ENCODE measurements at places on chromosomes 4 and X.

DNA sequence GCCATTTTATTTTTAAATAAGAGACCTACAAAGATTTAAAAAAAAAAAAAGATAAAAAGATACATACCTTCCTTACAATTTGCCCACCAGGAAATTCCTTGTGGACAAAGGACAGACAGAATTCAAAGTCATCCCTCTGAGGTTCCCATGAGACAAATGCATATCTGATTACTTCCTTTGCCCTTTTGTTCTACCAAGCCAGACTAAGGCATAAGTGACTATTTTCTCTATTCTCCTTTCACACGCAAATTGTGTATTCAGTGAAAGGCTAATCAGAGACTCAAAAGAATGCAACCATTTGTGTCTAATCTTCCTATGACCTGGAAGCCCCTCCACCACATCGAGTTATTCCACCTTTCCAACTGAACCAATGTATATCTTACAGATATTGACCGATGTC is 691.7 kb downstream of the FAM133A start:
- no peak for DNase-seq

GRCh38 chr4:2350982-2351381 is 67.5 kb downstream of the ZFYVE28 start:
- DNase-seq, result no peak

- DNase-seq, result no peak
Measured at GRCh38 chr4:168633496-168633895, 136.6 kb downstream of the PALLD start.

- DNase-seq, result no peak
Measured at GRCh38 chr4:54626113-54626512, 31.6 kb upstream of the KIT start.

DNA sequence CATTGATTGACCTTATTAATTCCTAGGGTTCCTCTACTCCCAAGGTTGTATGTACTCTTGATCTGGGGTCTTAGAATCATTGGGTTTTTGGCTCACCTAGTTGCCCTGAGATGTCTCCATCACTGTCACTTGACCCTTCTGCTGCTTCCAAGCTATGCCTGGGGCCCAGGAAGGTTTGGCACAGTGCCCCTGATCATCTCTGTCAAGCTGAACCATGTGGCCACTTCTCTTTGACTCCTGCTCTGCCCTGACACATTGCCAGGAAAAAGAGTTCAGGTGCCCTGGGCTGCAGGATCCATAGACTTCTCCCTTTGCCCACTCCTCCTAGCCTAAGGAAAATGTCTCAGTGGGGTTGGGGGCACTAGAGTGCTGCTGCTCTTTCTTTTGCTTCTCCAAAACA is 3.9 kb upstream of the CHST7 start:
- DNase-seq, result no peak

DNA sequence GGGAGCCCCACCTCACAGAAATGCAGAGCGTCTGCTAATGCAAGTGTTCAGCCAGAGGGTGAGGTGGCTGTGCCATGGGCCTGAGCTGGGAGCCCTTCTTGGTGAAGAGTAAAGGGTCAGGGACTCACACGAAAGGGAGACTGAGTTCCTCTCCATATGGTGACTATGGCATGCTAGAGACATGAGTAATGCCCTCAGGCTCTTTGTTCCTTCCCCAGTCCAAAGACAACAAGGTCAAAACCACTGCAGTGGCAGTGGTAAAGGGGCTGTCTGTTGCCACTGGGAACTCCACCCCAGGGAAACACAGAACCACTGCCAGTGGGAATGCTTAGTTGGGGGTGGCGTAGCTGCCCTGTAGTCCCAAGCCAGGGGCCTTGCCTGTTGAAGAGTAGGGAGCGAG is 22.4 kb downstream of the RAB40AL start:
- DNase-seq, result no peak

DNA sequence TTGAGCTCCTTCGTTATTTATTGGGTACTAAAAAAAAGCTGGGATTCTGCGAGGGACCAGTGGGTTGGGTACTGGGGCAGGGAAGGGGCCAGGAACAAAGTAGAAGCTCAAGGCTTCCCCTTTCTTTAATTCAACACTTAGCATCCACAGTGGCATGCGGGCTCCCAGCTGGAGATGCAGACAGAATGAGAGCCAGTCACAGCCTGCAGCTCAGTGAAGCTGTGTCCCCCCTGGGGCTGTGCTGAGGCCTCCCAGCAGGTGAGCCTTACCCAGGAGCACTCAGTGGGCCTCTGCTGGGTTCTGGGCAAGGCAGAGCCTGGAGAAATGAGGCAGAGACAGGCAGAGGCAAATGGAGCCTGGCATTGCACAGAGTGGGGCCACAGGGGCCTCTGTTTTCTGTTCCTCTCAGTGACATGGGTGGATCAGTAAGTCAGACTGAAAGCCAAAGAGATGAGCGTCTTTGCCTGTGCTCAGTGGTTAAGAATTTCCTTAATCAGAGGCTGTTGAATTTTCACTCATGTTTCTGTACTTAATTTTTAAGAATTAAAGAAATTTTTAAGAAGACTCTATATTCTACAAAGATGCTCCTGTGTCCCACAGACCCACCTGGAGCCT is 181.4 kb upstream of the RBPJ start:
- DNase-seq, result no peak

GRCh38 chr4:3399277-3400194 is 42.2 kb upstream of the HGFAC start:
- no peak for DNase-seq

GRCh38 chr4:147560625-147561024 is 56.6 kb upstream of the TMEM184C start:
- no peak for DNase-seq

- no peak for DNase-seq
Measured at GRCh38 chr4:9926586-9926985, 94.7 kb downstream of the SLC2A9 start.

GRCh38 chr4:139633661-139634060 is 32.0 kb upstream of the MGST2 start:
- DNase-seq, result no peak

- no peak for DNase-seq
Measured at GRCh38 chr4:11326021-11326420, 102.7 kb downstream of the HS3ST1 start.

DNA sequence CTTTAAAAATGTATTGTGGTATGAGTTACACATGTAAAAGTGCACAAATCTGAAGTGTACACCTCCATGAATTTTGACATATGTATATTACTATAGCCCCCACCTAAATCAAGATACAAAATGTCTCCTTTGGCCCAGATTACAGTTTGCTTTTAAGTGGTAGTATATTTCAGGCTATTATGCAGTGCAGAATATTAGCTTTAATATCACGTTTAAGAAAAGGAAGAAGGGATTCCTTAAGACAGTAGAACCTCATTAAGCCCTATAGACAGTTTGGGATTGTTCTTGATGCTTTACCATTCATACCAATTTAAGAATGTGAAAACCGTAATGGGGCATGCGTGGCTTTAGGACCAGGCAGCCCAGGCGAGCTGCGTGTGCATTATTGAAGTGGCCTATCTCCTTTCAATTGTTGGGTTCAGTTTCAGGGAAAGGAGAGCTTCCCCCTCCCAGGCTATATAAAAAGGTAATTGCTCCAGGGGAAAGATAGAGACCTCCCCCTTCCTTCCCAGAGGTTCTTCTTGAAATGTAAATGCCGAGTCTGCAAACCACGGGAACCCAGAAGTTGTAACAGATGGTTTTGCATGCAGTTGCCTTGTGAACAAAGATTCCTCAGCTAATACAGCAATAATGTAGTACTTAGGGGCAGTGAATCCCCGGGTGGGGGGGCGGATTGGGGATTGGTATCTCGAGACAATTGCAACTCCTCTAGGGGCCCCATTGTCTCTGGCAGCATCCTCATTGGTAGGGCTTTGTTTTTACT is 106.1 kb downstream of the UCHL1 start:
- DNase-seq, result no peak

DNA sequence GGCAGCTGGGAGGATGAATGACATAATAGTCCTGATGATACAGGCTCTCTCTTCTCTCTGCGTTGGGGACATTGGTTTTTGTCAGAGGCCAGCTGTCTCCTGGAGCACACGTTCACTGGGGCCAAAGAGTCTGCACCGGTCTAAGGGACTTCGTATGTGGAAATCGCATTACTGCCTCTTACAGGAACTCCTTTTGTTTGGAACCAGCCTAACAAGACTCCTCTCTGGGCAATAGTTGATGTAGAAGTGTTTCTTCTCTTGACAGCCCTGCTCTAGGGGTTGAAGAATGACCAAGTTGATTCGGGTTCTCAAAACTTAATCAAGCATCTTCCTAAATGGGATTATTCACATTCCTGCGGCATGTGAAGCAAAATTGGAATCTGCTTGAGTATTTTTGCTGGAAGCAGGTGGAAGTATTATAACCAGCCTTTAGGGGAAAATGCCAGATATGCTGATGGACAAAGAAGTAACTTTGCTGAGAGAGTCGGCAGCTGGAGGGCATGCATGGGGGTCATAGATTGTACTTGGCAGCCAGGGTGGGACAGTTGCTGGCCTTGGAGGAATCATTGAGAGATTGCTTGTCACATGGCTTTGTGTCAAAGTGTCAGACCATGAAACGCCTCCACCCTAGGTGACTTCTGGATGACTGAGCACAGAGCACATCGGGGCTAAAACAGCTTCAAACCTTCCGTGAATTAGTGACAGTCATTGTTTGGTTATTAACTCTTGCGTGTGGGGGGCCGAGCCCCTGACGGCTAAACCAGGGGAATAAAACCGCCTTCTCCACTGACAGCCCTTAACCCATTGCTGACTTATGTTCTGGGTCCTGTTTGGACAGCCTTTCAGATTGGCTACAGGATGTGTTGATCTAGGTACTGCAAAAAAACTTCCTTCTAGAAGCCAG is 34.4 kb upstream of the SLC34A2 start:
- no peak for DNase-seq

GRCh38 chrX:13598877-13599276 is 29.5 kb downstream of the EGFL6 start:
- no peak for DNase-seq

GRCh38 chr4:138262469-138262868 is 20.3 kb upstream of the SLC7A11 start:
- no peak for DNase-seq

DNA sequence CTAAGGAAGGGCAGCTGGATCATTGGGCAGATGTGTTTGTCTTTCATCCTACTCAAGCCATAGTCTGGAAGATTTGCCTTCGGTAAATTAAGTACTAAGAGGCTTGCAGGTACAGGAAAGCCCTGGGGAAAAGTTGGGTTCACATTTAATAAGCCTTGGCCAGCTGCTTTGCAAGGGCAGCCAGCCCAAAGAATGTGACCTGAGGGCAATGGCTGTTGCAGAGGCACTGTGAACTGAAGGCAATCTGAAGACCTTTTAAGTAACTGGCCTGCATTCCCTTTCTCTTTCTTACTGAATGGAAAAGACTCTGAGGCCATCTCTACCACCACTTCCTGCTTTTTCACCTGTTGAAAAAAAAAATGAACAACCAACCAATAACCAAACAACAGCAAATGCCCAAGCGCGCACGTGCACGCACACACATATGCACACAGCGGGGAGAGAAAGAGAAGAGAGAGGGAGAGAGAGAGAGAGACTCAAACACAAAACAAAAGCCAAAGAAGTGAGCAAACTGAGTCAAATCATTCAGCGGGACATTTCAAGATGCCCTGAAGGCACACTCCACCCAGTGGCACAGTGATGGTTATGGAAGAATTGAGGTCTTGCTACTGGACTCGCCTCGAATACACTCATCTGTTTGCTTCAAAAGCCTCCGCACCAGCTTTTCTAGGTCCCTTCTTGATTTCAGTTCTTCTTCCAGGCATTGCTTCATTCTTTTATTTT is 19.6 kb downstream of the CD40LG start:
- DNase-seq, result no peak
